GM23338 (cell line): ENCODE measurements at places on chromosomes 7 and 10.
A peak's percentile ranks its signal among the peaks of the same experiment; 100 is the strongest.

GRCh38 chr7:15236952-15237351 is 324.9 kb downstream of the AGMO start:
- H3K4me1 ChIP-seq = no peaks in the 10 kb centered on the region
- H3K27ac ChIP-seq = no peak overlapping the region
- H3K4me3 ChIP-seq = no peak overlapping the region
- H3K36me3 ChIP-seq = no peaks in the 10 kb centered on the region

DNA sequence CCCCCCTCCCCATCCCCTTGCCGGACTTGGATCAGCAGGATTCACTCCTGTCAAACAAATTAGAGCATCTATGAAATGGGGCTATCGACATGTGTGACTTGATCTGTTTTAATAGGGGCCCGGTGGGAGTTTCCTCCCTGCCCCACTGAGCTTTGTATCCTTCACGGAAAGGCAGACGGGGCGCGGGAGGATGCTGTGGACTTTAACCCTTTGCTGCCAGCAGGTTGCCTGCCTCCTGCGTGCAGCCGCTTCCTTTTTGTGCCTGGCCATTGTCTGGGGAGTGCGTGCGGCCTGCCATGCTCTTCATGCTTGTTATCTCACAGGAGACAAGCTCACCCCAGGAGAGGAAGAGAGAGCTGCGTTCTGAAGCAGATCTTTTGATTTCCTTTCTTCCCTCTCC is 512.8 kb upstream of the GALNT17 start:
- peaks cover 32% of the 10 kb centered on the region for H3K4me1 ChIP-seq
- DNase-seq = peak; percentile 55
- H3K27me3 ChIP-seq = no peaks in the 10 kb centered on the region
- H3K27ac ChIP-seq = no peak overlapping the region
- H3K36me3 ChIP-seq = no peaks in the 10 kb centered on the region; the same call in 1 of the 2 replicates
- peak overlapping the region; percentile 28 for H3K4me3 ChIP-seq

DNA sequence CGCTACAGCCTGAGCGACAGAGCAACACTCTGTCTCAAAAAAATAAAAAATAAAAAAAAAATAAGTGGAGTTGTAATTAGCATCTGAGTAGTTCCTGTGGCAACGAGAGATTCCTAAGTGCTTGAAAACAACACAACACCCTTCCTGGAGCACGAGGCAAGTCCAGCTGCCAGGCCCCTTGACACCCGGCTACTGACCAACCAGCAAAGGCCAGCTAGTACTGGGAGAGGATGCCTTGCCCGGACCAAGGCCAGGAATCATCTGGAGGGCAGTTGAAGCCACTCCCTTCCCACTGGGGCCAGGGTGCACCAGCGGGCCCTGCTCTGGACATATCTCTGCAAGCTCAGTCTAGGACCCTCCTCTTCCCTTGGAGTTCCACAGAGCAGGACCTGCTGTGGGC is 536 bp downstream of the C10orf105 start:
- no peak for DNase-seq
- no peaks in the 10 kb centered on the region for H3K27me3 ChIP-seq
- H3K4me3 ChIP-seq = no peak overlapping the region
- H3K4me1 ChIP-seq = peaks cover under 1% of the 10 kb centered on the region; the same call in 1 of the 2 replicates

DNA sequence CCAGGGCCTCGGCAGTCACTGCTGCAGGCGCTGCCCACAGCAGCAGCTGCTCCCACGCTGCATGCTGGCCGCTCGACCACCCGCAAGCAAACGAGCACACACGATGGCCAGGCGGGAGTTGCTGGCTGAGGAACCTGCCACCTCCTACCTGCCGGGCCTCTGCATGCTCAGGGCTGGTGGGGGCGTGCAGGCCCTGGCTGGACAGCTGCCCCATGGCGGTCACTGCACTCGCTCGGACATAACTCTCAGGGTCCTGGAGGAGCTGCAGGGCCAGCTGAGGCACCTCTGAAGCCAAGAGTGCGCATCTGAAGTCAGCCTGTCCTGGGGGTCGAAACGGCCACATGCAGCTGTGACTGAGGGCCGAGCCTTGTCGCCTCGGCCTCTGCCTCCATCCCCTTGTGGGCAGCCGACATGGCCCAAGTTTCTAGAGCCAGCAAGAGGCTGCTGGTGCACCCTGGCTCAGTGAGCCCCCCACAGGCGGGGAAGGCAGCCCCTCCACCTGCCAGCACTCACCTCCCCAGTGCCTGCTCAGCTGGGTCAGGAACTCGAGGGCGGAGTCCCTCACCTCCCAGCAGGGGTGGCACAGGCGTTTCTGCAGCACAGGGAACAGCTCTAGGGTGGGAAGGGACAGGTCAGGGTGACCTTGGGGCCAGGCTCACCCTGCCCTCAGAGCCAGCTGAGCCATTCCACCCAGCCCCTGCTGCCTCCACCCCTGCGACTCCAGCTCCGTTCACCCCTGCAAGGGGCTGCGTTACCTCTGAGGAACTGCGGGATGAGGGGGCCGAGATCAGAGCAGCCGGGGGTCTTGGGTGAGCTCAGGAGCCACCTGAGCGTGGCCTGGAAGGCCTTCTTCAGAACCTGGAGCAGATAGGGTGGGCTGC is 16.1 kb downstream of the BRAT1 start:
- H3K27me3 ChIP-seq = no peaks in the 10 kb centered on the region
- no peaks in the 10 kb centered on the region for H3K36me3 ChIP-seq
- DNase-seq = no peak
- no peaks in the 10 kb centered on the region for H3K4me1 ChIP-seq
- H3K27ac ChIP-seq = no peak overlapping the region
- H3K4me3 ChIP-seq = no peak overlapping the region

DNA sequence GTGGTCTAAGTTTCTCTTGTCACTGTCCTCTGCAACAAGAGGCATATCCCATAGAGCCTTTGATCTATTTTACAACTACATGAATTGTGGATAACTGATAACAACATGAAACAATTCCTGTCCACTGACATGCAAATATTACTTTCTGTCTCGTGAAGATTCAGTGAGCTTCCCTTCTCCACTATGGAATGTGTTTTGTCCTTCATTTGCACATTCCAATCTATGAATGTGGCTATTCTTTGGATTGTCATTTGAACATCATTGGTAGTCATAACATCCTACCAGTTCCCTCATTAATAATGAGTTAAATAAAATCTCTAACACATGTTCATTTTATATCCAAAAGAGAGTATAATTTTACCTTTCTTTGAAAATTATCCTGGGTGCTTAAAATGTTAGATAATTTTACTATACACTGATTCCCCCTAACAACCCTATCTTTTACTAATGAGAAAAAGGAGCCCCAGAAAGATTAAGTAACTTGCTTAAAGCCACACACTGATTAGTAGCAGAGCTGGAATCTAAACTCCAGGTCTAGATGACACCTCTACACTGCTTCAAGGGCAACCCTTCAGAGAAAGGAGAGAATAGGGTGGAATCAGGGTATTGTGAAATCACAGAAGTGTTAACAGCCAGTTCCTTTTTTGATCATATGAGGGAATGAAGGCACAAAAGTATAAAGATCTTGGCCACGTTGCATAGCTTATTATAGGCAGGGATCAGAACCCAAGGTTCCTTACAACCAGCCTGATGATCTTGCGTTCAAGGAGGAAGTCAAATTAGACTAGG is 39.1 kb downstream of the PDE1C start:
- no peaks in the 10 kb centered on the region for H3K27me3 ChIP-seq
- no peak for DNase-seq
- H3K4me3 ChIP-seq = no peak overlapping the region
- H3K36me3 ChIP-seq = peaks cover 6% of the 10 kb centered on the region; the same call in 1 of the 2 replicates
